Liver (tissue), 10 donors: ENCODE measurements at places on chromosomes 5 and 9. TPM values are rescaled to one million over a fixed set of nuclear protein-coding genes. Genes with fewer than 3 reads are reported as not detected.

The PCDHGB3 gene
- not detected for polyA plus RNA-seq

The CCL27 gene
- not detected for polyA plus RNA-seq

- peaks cover 13% of the 10 kb centered on the region for H3K36me3 ChIP-seq
- H3K27ac ChIP-seq: no peak overlapping the region
- H3K4me1 ChIP-seq: no peaks in the 10 kb centered on the region
- H3K4me3 ChIP-seq: no peak overlapping the region
- no peaks in the 10 kb centered on the region for H3K27me3 ChIP-seq
These were observed 48.4 kb downstream of the CCDC125 start for GRCh38 chr5:69284203-69284602.

DNA sequence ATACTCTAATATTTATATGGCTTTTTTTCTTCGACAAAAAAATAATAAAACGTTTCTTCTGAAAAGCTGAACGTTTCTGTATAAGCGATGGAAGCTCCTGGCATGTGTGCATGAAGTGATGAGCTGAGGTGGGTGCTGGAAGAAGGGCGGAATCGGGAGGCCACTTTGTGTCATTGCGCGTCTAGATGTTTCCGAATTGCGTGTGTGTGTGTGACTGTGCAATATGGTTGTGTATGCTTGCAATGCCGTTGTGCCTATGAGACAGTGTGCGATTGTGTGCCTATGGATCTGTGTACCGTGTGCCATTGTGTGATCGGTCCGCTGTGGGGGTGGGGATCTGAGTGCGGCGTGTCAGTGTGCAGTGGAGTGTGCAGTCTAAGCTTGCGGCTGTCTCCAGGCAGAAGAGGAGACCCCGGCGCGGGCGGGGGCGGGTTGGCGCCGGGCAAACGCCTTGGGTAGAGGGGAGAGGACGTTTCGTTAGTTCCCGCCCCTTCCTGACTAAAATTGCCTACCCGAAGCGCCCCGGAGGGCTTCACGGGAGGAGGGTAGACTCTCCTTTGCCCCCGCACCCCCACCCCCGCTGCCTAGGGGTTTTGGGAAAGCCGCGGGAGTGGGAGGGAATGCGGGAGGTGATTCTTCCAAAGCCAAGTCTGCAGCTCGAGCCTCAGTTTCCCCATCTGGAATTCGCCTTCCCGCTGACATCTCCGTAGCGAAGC, 24.2 kb downstream of the PCDHGC5 start:
- H3K36me3 ChIP-seq: peaks cover 27% of the 10 kb centered on the region
- peaks cover 4% of the 10 kb centered on the region for H3K4me1 ChIP-seq
- peak overlapping the region; percentile 72 for H3K27ac ChIP-seq

GRCh38 chr5:60335913-60336312, 364.1 kb downstream of the DEPDC1B start:
- H3K4me3 ChIP-seq: no peak overlapping the region
- H3K27me3 ChIP-seq: no peaks in the 10 kb centered on the region
- no peak for DNase-seq
- no peak overlapping the region for H3K27ac ChIP-seq

DNA sequence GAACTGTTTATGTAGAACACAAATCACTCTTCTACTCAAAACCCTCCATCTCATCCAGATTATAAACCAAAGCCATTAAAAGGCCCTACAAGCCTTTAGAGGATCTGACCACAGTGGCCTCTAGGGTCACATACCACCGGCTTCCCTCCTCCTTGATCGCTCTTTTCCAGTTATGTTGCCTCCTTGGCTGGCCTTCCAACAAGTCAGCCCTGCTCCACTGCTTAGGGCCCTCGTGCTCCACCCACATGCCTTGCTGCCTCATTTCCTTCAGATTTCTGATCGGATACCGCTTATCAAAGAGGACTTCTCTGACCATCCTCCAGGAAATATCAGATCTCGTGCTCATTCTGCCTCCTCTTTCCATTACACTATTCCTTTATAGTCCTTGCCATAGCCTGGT, 139.4 kb upstream of the RAI14 start:
- H3K27ac ChIP-seq: no peak overlapping the region
- H3K4me3 ChIP-seq: no peak overlapping the region
- H3K27me3 ChIP-seq: no peaks in the 10 kb centered on the region

DNA sequence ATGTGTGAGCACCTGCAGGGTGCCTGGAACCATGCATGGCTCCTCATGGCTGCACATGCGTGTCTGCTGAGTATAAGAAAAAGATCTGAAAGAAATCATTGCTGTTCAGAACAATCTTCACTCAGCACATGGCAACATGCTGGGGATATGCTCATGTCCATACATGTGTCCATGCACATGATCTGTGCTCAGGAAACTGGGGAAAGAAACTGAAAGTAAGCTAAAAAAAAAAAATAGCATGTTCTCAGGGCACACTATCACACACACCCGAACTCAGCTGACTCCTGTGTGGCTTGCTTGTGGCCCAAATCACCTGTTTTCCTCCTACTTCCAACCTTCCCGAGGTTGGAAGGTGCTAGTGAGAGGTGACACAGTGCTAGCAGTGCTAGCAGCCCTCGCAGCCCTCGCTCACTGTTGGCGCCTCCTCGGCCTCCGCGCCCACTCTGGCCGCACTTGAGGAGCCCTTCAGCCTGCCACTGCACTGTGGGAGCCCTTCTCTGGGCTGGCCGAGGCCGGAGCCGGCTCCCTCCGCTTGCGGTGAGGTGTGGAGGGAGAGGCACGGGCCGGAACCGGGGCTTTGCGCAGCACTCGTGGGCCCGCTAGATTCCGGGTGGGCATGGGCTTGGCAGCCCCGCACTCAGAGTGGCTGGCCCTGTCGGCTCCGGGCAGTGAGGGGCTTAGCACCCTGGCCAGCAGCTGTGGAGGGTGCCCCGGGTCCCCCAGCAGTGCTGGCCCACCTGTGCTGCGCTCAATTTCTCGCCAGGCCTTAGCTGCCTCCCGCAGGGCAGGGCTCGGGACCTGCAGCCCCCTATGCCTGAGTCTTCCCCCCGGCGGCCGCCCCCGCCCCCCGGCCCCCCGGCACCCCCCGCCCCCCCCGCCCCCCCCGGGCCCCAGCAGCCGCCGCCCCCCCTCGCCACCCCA, 76.0 kb downstream of the GADD45G start:
- H3K27me3 ChIP-seq: no peaks in the 10 kb centered on the region
- H3K4me1 ChIP-seq: peaks cover 24% of the 10 kb centered on the region
- no peak overlapping the region for H3K27ac ChIP-seq
- no peak for DNase-seq

GRCh38 chr5:103648086-103648485, 85.5 kb upstream of the NUDT12 start:
- no peak for DNase-seq
- no peak overlapping the region for H3K4me3 ChIP-seq
- H3K4me1 ChIP-seq: no peaks in the 10 kb centered on the region
- H3K36me3 ChIP-seq: no peaks in the 10 kb centered on the region
- H3K27me3 ChIP-seq: no peaks in the 10 kb centered on the region

DNA sequence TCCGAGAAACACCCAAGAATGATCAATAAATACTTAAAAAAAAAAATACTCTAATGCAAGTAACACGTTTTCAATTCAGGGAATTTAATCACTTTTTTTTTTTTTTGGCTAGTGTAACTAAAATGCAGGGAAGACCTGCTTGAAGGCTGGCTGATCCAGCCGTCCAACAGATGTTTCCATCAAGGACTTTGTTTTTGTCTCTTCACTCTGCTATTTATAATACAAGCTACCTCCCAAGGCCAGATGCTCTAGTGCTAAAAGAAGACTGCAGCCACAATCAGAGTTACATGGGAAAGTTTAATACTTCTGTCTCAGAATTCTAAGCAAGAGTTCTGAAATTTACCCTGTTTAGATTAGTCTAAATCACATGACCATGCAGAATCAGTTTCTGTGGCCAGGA, 14.5 kb downstream of the TBCA start:
- H3K4me1 ChIP-seq: peaks cover 39% of the 10 kb centered on the region
- no peak overlapping the region for H3K4me3 ChIP-seq
- no peak for DNase-seq
- no peaks in the 10 kb centered on the region for H3K27me3 ChIP-seq

GRCh38 chr9:109238125-109238524, 71.1 kb upstream of the FRRS1L start:
- no peak overlapping the region for H3K27ac ChIP-seq
- no peaks in the 10 kb centered on the region for H3K27me3 ChIP-seq
- H3K4me3 ChIP-seq: no peak overlapping the region
- H3K36me3 ChIP-seq: peaks cover 7% of the 10 kb centered on the region

- DNase-seq: no peak
- no peak overlapping the region for H3K4me3 ChIP-seq
- H3K36me3 ChIP-seq: no peaks in the 10 kb centered on the region
- H3K4me1 ChIP-seq: no peaks in the 10 kb centered on the region
- H3K27me3 ChIP-seq: no peaks in the 10 kb centered on the region
These were observed 143.1 kb downstream of the ELAVL2 start for GRCh38 chr9:23682891-23683431.

DNA sequence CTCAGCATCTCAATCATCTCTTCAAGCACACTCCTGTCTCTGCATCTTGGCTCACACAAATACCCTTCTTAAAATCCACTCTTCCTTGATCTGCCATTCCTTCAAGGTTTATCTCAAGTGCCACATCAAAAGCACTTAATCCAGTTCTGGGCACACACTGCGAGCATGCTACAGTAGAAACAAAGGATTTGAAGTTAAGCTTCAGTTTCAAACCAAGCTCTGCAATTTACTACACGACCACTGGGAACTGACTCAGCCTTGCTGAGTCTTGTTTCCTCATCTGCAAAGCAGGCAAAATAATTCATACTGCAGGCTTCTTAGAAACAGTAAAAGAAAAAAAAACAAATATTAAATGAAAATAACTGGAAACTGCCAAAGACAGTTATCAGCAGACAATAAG, 50.5 kb upstream of the CTNNAL1 start:
- H3K4me3 ChIP-seq: no peak overlapping the region
- no peaks in the 10 kb centered on the region for H3K4me1 ChIP-seq
- no peaks in the 10 kb centered on the region for H3K27me3 ChIP-seq
- H3K36me3 ChIP-seq: peaks cover 8% of the 10 kb centered on the region
- H3K27ac ChIP-seq: no peak overlapping the region

DNA sequence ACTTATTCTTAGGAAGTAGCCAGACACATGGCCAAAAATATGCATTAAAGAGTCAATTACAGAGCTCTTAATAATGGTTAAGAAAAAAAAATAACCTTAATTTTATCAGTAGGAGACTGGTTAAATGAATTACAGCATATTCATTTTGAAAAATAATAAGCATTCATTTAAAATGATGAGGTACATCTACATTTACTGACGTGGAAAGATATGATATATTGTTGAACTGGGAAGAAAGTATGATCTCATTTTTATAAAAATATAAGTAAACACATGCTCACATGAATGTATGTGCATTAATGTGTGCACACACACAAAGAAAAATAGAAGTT, 250.3 kb downstream of the ENC1 start:
- no peak overlapping the region for H3K27ac ChIP-seq
- no peak overlapping the region for H3K4me3 ChIP-seq
- no peak for DNase-seq
- H3K4me1 ChIP-seq: peaks cover 3% of the 10 kb centered on the region
- no peaks in the 10 kb centered on the region for H3K27me3 ChIP-seq

DNA sequence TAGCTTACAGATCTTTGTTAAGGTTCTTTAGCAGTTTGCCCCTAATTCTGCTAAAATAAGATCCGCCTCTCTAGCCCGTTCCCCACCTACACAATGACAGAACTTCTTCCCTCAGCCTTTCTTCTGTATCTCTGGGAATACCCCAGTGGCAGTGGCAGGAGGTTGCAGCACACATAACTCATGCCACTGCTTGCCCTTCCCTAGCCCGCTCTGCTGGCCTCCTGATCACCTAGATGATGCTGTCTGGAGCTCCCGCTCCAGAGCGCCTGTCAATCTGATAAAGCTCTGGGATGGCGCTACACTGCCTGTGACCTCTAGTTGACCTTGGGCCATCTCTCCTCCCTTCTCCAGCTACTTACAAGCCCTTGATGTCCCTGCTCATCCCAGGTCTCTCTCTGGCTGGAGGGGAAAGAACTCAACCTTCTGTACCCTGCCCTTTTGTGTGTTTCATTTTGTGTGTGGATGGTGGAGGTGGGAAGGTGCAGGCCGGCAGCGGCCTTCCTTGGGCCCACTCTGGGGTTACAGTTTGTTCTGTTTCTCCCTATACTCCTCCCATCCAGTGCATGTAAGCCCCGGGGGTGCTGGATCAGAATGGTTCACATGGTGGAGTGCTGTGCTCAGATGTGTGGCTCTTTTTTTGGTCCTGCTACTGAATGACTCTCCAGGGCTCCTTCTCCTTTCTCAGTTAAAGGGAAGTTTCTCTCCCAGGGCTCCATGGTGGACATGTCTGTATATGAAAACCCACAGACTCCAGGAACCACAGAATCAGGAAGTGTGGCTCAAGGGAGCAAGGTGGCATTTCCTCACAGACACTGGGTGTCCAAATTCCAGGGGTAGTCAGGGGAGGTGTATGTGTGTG, 29.1 kb downstream of the MTX3 start:
- H3K27ac ChIP-seq: no peak overlapping the region
- no peaks in the 10 kb centered on the region for H3K36me3 ChIP-seq
- DNase-seq: no peak
- H3K4me3 ChIP-seq: no peak overlapping the region
- H3K27me3 ChIP-seq: no peaks in the 10 kb centered on the region

DNA sequence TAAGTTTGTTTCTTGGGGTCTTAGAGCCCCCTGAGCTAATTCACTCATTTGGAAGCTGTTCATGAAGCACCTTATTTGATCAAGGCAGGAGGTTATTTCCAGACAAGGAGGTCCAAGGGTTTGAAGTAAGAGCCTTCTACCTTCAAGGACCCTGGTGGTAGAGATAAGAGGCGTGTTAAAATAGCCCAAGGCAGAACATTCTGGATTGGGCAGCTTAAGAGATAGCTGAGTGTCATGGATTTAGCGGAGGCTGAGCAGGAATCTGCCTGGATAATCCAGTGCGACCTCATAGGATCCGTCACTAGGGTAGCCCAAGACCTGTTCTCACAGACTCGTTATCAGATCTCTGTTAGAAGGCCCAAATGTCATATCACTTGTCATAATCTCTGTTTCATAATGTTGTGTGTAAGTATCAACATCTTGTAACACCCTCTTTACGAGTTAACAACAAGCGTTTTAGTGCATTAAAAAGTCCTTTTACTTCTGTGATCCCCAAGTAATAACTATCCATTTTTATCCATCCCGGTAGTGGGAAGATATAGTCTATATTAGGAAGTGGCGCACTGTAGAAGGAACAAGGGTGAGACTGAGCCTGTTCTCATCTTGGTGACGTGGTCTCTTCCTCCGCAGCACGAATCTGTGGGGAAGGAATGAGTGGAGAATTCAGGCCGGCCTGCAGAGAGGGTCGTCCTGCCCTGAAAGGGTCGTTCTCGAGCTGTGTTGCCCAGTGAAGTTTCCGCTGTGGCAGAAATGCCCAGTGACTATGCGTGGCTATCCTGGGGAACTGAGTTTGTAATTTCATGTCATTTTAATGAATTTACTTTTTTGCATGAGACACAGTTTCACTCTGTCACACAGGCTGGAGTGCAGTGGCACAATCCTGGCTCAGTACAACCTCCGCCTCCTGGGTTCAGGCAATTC, 28.8 kb downstream of the SLC25A25 start:
- H3K27ac ChIP-seq: peak overlapping the region; percentile 94
- no peak for DNase-seq
- H3K36me3 ChIP-seq: no peaks in the 10 kb centered on the region
- peaks cover 52% of the 10 kb centered on the region for H3K4me1 ChIP-seq
